Stimulated activated CD4-positive, alpha-beta T cell treated with anti-CD3 and anti-CD28 coated beads, TNF-alpha, amount 100 ng/mL, for 1 hour (primary cell): ENCODE measurements at places on chromosomes 1 and 21.

DNA sequence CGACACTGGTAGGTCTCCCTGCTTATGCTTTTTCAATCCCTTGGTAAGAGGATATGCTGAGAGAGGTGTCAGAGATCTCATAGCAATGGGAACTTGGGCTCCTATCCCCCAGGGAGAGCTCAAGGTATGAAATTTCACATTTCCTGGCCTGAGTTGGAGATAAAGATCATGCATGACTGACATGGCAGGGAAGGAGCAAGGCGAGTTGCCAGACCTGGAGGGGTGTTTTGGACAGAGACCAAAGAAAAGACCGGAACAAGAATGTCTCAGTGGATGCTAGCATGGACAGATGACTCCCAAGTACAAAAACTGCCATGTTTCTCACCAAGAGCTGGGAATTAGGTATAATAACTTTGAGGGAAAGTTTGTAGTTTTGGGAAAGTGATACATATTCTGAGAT is 334.1 kb upstream of the B3GALT2 start:
- no peak for DNase-seq

DNA sequence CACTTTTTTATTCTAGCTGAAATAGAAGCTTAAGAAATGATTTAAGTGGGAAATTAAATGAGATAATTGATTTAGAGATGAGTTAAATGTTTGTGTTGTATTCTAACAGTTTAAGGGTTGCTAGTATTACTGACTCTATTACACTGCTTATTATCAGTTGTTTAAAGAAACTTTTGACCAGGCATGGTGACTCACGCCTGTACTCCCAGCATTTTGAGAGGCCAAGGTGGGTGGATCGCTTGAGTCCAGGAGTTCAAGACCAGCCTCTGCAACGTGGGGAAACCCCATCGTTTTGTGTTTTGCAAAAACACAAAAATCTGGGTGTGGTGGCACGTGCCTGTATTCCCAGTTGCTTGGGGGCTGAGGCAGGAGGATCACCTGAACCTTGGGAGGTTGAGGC is 14.2 kb downstream of the CLIC4 start:
- DNase-seq, result no peak

- no peak for DNase-seq
These were observed 18.6 kb upstream of the COL18A1 start for GRCh38 chr21:45386336-45386727.

GRCh38 chr1:166066107-166066506 is 100.7 kb downstream of the FAM78B start:
- DNase-seq, result no peak

GRCh38 chr1:157748262-157748817 is 28.6 kb downstream of the FCRL2 start:
- no peak for DNase-seq

- DNase-seq, result no peak
These were observed 2.0 kb downstream of the QSOX1 start for GRCh38 chr1:180156631-180157091.

- no peak for DNase-seq
These were observed 32.4 kb upstream of the PRDX6 start for GRCh38 chr1:173444757-173445156.

GRCh38 chr1:150931773-150932172 is 5.6 kb downstream of the SETDB1 start:
- no peak for DNase-seq

GRCh38 chr1:96472471-96472870 is 249.1 kb upstream of the PTBP2 start:
- DNase-seq, result no peak

- DNase-seq, result no peak
These were observed 132.1 kb upstream of the EDN2 start for GRCh38 chr1:41616563-41616962.
